Breast epithelium (tissue), 4 donors: ENCODE measurements at places on chromosomes 5 and 9.

GRCh38 chr5:16723821-16724220 lies 107.0 kb upstream of the RETREG1 start:
- DNase-seq: no peak

DNA sequence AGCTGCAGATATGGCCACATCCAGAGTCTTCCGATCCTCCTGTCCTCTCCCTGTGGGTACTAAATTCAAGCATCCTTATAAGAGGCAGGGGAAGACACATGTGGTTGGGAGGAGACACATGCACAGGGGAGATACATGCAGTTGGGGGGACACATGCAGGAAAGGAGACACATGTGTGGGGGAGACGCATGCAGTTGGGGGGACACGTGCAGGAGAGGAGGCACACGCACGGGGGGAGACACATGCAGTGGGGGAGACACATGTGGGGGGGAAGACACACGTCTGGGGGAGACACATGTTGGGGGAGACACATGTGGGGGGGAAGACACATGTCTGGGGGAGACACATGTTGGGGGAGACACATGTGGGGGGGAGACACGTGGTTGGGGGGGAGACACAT lies 21.2 kb upstream of the OLFM1 start:
- no peak for DNase-seq

- DNase-seq: peak; percentile 57
Observed at GRCh38 chr5:139696894-139697658, 48.9 kb downstream of the CXXC5 start.

GRCh38 chr5:96615223-96615622 lies 47.0 kb upstream of the CAST start:
- no peak for DNase-seq

GRCh38 chr5:139040081-139040480 lies 158.1 kb downstream of the SIL1 start:
- DNase-seq: no peak

DNA sequence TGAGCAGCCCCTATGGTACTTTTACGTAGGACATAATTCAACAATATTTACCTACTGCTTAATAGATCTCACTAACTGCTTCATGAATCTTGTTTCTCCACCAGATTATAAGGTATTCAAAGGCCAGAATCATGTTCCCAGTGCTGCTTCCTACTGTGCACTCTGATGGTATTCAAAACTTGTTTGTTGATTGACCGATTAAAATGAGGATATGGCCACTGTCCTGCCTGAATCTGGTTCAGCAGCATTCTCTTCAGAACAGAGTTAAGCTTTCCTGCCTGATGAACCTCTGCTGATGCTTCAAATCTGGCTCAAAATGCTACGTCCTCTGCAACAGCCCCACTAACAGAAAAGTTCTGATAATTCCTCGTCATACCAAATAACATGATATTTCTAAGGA lies 150.7 kb upstream of the ZNF462 start:
- no peak for DNase-seq

GRCh38 chr5:4375640-4376039 lies 764.5 kb upstream of the ADAMTS16 start:
- no peak for DNase-seq

- DNase-seq: no peak
Observed at GRCh38 chr5:7393921-7394799, 1.8 kb upstream of the ADCY2 start.

DNA sequence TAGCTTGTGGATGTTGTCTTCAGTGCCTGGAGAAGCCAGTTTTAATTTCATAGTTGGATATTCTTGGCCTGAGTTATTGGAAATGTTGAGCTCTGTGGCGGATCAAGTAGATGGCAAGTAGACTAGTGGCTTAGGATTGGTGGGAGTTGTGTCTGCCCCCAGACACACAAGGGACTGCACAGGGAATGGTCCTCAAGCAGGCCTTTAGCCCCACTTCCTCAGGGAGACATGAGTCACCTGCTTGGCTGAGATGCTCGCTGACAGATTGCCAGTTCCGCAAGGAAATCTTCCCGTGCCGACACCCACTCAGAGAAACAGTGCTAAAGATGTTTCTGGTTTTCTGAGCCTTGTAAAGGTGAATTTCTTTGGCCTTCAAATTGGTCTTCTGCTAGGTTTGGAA lies 18.8 kb upstream of the CATSPER3 start:
- DNase-seq: no peak

- DNase-seq: no peak
Observed at GRCh38 chr5:138953387-138954256, 78.5 kb upstream of the LRRTM2 start.

GRCh38 chr5:144328494-144328893 lies 157.8 kb downstream of the KCTD16 start:
- no peak for DNase-seq

DNA sequence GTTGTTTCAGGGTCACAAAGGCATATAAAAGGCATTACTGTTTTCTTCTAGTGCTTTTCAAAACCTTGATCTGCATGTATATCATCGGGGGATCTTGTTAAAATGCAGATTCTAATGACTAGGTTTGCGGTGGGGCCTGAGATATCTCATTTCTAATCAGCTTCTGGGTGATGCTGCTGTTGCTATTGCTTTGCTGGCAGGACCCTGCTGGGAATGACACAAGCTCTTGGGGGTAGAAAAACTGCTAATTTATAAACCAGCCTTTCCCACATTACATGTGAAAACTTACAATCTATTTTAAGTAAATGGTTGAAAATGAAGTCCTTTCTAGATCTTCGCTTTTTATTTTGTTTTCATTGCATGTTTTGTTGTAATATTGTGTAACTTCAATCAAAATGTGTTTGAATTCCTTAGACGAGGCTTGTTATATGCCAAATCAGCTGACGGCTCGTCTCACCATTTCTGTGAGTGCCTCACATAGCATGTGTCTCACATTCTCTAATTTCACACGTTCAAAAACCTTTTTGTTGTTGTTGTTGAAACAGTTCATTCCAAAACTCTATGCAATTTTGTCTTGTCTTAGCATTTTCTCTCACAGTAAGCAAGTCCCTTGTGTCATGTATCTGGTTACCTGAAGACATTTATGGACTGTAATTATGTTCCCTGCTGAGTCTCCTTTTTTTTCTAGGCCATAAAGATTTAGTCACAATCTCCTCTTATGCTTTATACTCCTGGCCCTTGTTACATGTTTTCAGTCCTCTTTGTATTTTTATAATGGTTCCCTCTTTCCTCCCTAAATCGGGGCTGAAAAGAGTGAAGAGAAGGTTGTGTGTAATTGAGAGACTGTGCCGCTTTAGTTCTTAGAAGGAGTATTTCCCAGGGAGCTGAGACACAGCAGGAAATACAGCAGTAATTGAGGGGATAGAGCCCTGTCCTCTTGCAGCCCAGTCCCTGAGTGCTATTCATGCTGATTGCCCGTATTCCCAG lies 521.0 kb upstream of the SEMA6A start:
- no peak for DNase-seq

DNA sequence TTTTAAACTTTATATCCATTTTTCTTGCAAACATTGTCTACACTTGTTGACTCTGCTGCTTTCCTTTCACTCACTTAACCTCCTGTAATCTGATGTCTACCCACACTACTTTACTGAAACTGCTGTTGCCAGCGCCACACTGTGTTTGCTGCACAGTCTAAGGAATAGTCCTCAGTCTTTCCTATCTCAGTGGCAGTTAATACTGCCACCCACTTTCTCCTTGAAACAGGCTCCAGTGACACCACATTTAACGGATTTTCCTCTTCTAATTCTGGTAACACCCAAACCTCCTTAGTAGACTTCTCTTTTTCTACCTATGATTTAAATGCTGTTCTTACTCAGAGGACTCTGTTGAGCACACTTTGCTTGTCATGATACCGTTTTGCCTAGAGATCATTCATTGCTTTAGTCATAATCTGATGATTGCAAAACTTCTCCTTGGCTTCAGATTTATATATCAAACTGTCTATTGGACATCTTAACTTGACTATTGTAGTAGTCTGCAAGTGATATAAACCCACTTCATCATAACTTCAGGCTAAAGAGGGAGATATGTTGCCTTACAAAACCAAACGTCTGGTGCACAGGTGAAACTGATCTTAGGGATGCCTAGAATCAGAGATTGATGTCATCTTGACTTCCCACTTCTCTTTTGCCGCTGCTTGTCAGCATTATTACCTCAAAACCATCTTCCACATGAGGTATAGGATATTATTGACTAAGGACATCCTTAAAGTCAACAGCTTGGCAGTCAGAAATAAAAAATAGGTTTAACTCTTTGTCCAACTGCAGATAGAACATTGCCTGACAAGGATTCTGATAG lies 94.1 kb downstream of the CDC42SE2 start:
- no peak for DNase-seq

DNA sequence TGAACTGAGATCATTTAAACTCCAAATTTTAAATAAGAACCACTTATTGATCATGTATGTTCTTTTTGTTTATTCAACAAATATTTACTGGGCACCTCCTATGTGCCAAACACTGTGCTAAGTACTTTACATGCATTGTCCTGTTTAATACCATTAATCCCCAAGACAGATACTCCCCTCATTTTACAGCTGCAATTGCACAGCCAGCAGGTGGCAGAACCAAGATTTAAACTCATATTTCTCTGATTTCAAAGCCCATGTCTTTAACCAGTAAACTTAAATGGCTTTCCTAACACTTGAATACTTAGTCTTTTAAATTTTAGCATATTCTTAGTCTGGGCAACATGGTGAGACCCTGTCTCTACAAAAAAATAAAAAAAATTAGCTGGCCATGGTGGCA lies 43.4 kb upstream of the KIAA1958 start:
- no peak for DNase-seq

GRCh38 chr9:134488331-134489280 lies 153.0 kb upstream of the COL5A1 start:
- DNase-seq: no peak

- no peak for DNase-seq
Observed at GRCh38 chr9:72554221-72554641, 32.8 kb downstream of the TMC1 start.

DNA sequence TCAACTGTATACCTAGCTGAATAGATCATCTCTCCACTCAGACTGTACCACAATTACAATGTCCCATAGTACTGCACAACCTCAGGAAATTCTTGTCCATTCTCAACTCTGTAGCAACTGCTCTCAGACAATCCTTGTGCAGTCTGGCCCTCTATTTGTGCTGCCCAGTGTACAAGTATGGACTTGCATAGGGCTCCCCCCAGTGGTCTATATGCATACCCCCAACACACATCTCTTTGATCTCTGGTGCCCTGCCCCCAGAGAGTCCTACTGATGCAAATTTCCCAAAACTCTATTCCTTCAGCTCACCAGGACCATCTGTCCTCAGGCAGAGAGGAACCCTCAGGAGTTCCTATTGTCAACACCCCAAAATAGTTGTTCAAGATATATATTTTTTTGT lies 205.3 kb downstream of the SLCO4C1 start:
- DNase-seq: no peak

- DNase-seq: no peak
Observed at GRCh38 chr5:59038798-59039295, 456.0 kb downstream of the RAB3C start.

DNA sequence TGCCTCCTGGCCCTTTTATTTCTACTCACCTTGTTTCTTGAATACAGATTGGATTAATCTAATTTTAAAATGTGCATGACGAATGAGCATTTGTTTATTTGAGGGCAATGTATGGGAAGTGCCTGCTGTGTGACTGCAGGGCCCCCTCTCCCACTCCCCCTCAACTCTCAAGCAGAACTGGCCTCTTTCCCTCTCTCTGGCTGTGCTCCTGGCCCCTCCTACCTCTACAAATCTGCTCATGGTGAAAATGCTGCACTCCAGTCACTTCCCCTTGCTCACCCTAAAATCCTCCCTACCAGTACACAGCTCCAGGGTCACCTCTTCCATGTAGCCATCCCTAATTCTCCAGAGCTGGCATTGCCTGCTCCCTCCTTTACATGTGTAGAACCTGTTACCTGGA lies 17.2 kb upstream of the NDST1 start:
- DNase-seq: no peak

DNA sequence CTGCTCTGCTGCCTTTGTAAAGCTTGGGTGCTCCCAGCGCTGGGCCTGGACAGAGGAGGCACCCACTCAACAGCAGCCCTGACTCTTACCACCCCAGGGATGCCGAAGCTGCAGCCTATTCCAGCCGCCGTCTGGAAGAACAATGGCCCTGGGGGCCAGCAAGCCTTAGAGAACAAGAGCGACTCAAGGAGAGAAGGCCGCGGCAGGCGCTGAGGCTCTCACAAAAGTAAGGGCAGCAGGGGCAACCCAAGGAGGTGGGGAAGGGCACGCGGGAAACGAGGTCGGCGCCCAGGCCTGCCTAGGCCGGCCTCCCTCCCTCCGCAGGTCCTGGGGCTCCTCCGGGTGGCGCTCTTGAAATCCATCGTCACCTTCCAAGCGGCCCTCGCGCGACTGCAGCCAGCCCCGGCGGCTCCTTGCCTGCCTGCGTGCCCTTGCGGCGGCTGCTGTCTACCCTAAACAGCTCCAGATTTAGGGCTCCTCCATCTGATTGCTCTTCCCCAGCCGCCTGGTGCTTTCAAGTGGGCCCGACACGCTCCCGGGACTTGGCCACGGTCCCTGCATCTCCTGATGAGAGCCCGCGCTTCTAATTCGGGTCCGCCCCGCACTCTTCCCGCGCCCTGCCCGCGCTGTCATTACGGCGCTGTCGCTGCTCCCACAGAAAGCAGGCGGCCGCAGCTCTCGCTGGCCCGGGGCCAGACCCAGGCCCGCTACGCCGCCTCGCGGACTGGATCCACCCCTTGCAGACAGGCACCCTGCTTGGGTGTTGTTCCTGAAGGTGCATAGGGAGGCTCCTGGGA lies 213.3 kb downstream of the SEMA6A start:
- DNase-seq: no peak

DNA sequence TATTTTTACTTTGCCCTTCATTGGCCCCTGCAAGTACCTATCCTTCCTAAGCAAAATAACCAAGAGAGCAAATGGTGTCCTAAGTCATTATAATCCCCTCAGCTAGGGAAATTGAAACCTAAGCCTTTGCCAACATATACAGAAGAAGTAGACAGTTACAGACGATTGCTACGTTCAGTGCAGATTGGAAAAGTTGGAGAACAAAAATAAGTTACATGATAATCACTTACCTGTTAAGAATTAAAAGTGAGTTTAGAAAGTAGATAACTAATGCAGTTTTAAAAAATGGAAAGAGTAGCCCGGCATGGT lies 244.8 kb downstream of the MPDZ start:
- DNase-seq: no peak

DNA sequence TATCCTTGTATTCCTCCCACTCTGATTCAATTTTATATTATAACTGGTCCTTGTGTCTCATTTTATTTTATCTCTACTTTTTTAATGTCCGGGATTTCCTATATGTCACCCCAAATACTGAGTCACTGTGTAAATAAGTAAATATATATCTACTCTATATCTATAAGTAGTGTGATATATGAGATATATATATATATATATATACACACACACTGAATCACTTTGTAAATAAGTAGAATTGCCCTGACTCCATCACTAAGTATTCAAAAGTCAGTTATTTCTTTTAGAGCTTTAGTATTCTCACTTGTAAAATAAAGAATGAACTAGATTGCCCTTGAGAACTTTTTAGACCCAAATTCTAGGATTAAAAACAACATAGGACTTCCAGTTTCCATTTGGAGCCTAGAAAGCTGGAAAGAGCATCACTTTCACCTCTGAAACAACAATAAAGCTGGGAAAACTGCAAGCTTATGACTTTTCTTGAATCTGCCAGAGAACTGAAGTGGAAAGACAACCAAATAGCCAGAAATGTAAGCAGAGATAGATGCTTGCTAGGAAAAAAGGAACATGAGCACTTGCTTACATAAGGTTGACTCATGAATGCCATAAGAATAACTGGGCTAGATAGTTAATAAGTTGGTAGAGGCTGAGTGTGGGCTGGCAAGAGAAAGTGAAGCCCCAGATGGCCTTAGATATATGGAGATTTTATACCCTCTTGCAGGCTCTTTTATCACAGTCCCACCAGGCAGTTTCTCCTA lies 171.1 kb upstream of the TLX3 start:
- no peak for DNase-seq
